ENCODE measurements at places on chromosomes 2 and 18. TPM values are rescaled to one million over a fixed set of nuclear protein-coding genes. Genes with fewer than 3 reads are reported as not detected.

Gene CTLA4
- not detected for total RNA-seq

Gene SMC6
- 16.0 TPM for total RNA-seq

Gene CXCR1
- total RNA-seq: not detected

Gene IL1A
- total RNA-seq: not detected

Gene ZFAND2B
- 25.3 TPM for total RNA-seq

Gene GMPPA
- 37.0 TPM for total RNA-seq

Gene TCF23
- not detected for total RNA-seq

Gene EFR3B
- total RNA-seq: 1.1 TPM

Gene FBXO48
- total RNA-seq: 0.33 TPM

Gene DES
- 30.6 TPM for total RNA-seq

Gene ADAM23
- 0.33 TPM for total RNA-seq

Gene C1QL2
- total RNA-seq: not detected

Gene MYO5B
- total RNA-seq: 24.6 TPM

Gene GPR45
- 0.25 TPM for total RNA-seq

Gene UPP2
- not detected for total RNA-seq

Gene CYTIP
- 0.38 TPM for total RNA-seq

Gene NABP1
- total RNA-seq: 12.9 TPM

Gene CROCC2
- not detected for total RNA-seq

All from mesangial cell (primary cell).